ENCODE measurements at places on chromosomes 6 and 20.

- no peak for DNase-seq
Measured at GRCh38 chr20:22819784-22820183, 215.3 kb upstream of the SSTR4 start.

- no peak for DNase-seq
Measured at GRCh38 chr20:53896041-53896440, 174.4 kb downstream of the BCAS1 start.

GRCh38 chr20:325889-326644 is 715 bp downstream of the SOX12 start:
- peak; percentile 29 for DNase-seq

- no peak for DNase-seq
Measured at GRCh38 chr6:128249429-128249828, 271.0 kb downstream of the PTPRK start.

DNA sequence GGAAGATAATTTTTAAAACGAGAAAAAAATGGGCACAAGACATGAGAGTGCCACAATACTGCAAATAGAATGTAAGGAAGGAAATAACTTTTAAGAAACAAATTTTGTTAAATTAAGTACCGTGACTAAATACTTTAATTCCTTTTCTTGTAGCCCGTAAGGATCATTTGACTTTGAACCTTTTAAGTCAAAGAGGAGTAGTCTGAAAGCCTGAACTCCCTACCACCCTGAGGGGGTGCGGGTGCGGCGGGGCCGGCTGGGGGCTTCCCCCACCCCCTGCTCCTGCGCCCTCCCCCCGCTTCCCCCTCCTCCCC is 231 bp upstream of the PHACTR2 start:
- no peak for DNase-seq

DNA sequence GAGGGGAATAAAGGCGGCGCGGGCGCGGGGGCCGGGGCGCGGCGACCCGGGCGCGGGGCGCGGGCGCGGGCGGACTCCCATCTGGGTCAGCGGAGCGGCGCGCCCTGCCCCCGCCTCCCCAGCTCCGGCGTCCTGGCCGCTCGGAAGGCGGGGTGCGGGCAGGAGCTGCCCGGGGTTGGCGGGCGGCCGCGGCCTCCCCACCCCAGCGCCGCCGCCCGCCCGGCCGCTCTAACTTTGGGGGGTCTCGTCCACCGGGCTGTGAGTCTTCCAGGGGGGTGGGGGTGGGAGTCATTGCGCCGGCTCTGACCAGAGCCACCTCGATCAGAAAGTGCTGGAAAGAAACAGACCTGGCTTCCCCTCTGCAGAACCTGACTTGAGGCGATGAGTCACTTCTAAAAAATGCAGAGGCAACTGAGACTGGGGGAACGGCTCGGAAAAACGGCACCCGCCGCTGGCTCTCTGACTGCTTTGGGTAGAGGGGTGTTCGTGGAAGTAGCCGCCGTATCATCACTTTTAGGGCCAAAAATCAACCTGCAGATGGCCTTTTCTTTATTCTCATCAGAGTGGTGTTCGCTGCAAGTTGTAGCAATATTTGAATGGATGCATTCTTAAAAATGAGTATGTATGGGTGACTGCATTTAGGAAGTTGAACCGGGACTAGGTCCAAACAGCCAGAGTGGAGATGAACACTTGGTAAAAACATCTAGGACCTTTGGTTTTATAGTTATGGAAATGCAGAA is 667 bp downstream of the CAP2 start:
- DNase-seq, result peak; percentile 23

- no peak for DNase-seq
Measured at GRCh38 chr20:40082436-40082835, 606.6 kb downstream of the MAFB start.

- DNase-seq, result no peak
Measured at GRCh38 chr6:5659467-5659866, 347.3 kb downstream of the NRN1 start.

DNA sequence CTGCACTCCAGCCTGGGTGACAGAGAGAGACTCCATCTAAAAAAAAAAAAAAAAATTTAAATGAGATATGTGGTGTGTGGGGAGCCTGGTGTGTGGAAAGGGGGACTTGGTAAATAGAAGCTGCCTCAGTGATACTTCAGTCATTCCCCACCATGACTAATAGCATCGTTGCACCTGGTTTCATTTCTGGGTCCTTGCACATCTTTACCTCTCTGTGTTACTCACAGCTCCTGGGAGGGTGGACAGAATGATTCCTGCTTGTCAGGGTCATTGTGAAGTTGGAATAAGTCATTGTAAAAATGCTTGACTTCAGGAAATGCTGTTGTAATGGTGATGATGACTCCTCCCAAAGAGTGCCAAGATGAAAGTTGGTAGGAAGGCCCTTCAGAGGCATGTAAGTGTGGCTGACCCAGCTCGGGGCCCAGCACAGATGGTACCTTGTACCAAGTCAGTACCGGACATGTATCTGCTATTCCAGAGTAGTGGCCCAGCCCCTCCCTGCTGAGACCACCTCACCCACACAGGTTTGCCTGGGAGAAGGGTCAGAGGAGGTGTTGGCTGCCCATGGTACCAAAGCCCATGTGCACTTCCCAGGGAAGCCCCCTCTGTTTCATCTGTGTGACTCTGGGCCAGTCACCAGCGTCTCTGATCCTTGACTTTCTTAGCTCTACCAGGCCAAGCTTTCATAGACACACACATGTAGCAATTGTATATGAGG is 48.4 kb downstream of the PLAGL2 start:
- DNase-seq, result no peak

DNA sequence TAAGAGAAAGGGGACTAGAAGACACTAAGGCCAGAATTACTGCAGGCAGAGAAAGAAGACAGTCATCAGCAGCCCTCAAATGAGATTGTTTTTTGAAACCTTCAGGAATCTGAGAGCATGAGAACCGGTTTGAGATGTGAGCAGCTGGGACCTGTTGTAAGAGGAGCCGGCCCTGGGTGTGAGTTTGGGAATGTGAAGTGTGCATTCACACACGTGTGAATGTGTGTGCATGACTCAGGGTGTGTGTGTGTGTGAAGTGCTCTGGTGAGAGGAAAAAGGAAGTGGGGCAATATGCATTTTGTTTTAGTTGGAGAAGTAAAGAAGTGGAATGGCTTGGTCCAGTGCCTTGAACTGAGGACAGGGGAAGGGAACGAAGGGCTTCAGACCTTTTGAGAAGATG is 4.3 kb downstream of the SCUBE3 start:
- DNase-seq, result no peak

- DNase-seq, result no peak
Measured at GRCh38 chr6:25694366-25694765, 42.4 kb downstream of the SCGN start.

GRCh38 chr6:166545156-166546034 is 41.1 kb downstream of the RAMACL start:
- no peak for DNase-seq

DNA sequence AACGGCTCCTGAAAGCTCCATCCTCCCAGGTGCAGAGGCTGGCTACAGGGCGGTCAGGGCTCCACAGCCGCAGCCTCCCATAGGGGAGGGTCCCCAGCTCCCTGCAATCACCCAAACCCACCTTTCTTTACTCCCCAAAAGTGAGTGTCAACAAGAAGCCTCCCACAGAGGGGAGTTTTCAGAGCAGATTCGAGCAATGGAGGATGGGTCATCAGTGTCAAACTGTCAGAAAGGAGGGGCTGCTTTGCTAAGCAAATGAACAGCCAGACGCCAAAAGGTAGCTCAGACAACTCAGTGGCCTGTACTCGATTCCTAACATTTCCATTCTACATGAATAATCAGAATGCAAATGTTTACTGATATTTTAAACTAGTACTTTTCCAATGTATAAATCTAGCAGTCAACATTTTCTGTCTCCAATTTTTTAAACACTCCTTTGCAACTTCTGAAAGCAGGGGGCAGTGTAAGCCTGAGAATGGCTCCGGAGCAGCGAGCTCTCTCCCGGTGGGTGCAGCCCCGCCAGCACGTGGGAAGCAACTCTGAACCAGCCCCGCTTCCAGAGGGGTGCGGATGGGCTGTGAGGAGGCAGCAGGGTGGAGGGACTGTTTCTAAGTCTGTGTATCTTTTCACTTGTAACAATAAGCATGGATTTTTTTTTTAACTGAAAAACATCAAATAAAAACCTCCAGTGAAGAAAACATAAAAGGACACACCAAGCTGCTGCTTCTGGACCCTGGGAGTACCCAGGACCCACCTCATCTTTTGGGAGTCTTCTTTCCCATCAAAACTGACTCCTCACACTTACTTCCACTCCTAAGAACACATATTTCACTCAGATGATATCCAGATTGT is 54.9 kb downstream of the TAF4 start:
- peak; percentile 40 for DNase-seq

DNA sequence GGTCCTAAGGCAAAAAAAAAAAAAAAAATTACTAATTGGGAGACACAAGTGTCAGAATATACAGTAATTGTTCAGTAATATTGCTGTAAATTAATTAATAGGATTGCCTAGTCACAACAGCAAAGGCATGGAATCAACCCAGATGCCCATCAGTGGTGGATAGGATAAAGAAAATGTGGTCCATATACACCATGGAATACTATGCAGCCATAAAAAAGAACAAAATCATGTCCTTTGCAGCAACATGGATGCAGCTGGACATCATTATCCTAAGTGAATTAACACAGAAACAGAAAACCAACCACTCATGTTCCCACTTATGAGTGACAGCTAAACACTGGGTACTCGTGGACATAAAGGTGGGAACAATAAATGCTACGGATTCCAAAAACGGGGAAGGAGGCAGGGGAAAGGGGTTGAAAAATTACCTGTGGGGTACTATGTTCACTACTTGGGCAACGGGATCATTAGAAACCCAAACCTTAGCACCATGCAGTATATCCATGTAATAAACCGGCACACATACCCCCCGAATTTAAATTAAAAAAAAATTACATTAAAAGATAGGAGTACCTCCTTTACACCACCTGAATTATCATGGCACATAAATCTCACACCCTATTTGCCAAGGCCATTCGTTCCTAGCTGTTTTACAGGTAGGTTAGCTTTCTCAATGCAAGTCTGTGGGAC is 689 bp upstream of the PFDN4 start:
- no peak for DNase-seq

DNA sequence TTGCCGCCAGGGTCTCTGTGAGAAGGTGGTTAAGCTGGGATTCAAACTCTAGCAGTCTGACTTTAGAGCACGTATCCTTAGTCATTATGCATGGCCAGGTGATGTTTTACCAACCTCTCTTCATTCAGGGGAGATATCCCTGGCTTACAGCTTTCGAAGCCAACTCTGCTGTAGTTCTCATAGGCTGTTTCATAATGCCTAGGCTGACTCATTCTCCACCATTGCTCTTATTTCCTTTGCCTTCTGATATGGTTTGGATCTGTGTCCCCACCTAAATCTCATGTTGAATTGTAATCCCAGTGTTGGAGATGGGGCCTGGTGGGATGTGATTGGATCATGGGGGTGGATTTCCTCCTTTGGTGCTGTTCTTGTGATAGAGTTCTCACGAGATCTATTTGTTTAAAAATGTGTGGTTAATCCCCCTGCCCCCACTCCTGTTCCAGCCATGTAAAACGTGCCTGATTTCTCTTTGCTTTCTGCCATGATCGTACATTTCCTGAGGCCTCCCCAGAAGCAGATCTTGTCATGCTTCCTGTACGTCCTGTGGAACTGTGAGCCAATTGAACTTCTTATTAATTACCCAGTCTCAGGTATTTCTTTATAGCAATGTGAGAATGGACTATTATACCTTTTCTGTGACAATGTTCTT is 94.6 kb upstream of the MAN1A1 start:
- DNase-seq, result no peak

DNA sequence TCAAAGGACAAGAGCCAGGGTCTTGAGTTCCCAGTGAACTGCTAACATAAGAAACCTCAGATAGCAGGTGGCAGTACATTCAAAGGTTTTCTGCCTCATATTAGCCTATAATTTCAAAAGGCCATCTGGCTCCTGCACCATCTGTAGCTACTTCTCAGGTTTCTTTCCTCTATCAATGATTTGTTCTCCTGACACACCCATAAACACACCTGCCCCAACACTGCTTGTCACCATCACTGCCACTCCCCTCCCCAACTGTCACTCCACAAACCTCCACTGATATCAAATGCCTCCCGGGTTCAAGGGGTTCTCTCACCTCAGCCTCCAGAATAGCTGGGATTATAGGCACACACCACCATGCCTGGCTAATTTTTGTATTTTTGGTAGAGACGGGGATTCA is 152.7 kb upstream of the SLC22A16 start:
- no peak for DNase-seq

GRCh38 chr6:150243620-150244314 is 100.9 kb downstream of the PPP1R14C start:
- DNase-seq, result no peak

DNA sequence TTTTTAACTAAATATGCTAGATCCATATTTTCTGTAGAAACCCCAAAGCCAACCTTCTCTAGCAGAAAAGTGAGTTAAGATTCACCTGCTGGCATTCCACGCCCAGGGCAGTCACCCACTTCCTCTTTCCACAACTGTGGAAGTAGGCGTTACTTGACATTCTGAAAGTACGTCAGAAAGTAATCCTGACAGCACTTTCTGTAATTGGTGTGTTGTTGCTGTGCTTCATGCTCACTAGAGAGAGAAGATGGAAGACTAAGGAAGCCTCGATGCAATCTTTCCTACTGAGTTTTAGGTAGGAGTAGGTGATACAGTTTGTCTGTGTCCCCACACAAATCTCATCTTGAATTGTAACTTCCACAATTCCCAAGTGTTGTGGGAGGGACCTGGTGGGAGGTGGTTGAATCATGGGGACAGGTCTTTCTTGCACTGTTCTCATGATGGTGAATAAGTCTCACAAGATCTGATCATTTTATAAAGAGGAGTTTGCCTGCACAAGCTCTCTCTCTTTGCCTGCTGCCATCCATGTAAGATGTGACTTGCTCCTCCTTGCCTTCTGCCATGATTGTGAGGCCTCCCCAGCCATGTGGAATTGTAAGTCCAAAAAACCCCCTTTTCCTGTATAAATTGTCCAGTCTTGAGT is 101.1 kb downstream of the MAP3K7 start:
- no peak for DNase-seq

GRCh38 chr6:1281746-1282145 is 30.2 kb upstream of the FOXQ1 start:
- no peak for DNase-seq

- DNase-seq, result no peak
Measured at GRCh38 chr20:44135012-44135412, 52.0 kb downstream of the JPH2 start.

DNA sequence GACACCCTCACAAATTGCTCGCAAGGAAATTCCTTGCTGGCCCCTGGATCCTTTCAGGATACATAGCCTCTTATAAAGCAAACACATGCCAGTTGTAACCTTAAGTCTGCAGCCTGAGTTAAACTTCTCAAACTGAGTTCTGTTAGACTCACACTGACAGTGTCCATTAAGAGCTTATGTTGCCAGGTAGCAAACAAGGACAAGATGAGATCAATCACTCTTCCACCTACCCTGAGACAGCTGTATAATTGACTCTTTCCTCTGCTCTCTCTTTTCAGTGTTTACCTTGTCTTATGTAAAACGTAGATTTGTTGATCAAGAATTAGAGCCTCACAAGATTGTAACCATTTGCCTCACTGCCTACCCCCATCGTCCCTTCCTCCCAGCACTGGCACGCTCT is 359.8 kb downstream of the EPM2A start:
- no peak for DNase-seq
